ENCODE measurements at places on chromosomes 12 and 14.

GRCh38 chr12:262817-263216, at the start of gene SLC6A13:
SLC6A13 (minus strand) TSS chr12:262836; CDS start chr12:260052, 2,784 bp downstream.
- peak; percentile 41 for DNase-seq

DNA sequence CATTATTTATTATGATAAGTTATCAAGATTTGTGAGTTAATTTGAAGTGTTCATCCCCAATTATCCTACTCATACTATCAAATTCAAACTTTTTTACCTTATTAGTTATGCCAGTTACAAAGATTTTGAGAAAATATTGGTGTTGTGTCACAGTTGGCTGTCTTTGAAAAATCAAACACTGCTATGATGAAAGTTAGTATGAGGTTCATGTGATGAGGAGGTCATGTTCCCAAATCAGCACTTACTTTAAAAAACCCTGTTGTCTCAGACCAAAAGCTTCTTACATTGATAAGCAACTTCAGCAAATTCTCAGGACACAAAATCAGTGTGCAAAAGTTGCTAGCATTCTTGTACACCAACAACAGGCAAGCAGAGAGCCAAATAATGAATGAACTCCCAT, 68.1 kb downstream of the TTC6 start:
- no peak for DNase-seq

- peak; percentile 77 for DNase-seq
These were observed 24.2 kb downstream of the TRIM9 start for GRCh38 chr14:51070726-51071125.

DNA sequence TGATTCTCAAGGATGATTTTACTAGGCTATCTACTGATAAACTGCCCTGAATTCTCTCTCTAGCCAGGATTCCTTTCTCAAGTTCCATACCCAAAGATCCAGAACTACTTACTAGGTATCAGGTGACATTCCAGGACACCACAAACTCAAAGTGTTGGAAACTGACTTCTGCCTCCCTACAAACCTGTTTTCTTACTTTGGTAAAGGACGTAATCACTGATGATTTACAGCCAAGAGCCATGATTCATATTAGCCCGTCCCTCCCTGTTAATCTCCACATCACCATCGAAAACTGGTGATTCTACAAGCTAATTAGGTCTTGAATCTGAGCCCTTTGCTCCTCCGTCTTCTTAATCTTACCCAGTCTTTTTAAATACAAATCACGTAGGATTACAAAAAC, 1.0 kb upstream of the ATG14 start:
- DNase-seq, result no peak

DNA sequence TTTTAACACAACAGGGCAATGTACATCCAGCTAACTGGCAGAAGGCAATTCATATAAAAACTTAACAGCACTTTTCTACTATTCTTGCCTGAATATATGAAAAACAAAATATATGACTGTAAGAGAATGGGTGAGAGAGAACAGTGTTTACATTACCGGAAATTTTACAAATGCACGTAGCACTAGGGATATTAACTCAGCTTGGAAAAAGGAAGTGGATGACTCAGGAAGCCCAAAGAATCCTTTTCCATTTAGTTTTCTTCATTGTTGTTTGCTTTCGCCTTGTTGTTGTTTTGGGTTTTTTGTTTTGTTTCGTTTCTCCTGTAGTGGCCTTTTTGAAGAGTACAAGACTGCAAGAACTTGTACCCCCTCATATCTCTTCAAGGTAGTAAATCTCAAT, 295.5 kb downstream of the EGLN3 start:
- DNase-seq, result no peak

DNA sequence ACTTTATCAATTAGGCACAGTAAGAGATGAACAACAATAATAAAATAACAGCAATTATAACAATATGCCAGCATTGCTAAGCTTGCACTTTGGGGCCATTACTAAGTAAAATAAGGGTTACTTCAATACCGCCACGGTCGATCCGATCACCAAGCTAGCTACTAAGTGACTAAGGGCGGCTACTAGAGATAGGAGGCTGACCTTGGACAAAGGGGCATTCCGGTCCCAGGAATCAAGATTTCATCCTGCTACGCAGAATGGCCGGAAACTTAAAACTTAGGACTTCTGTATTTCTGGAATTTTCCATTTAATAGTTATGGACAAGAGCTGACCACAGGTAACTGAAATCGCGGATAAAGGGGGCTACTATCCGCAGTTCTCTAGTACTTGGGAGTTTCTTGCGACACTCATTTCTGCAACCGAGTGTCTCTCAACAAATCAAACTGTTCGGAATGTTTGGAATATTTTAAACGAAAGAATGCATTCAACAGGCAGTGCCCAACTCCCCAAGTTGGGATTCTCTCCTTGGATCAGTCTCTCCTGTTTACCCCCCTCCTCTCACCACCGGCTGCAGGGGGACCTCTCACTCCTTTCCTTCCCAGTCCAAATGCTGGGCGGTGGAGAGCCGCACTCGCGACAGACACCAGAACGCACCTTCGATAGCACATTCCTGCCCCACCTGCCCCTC, 650 bp downstream of the HEBP1 start:
- peak; percentile 38 for DNase-seq

GRCh38 chr12:110825530-110825929, 21.3 kb upstream of the CCDC63 start:
- DNase-seq, result no peak

DNA sequence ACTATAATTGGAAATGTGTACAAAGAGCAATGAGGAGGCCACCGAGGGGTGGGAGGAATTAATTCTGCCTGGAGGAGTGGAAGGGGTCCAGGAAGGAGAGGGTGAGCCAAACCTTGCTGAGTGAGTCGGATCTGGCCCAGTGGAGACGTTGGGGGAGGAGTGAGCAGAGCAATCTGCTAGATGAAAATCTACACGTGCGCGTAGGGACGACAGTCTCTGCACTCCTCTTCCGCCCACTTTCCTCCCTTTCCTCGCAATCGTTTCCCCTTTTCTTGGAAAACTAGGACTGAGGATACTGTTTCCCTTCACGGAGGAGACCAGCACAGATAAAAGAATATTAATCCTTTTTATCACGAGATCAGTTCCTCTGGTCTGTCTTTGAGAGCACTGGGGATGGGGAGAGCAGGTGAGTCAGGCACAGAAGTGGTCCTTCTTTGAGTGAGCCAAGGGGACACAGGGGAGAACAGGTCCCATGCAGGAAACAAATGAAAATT, 2.9 kb upstream of the NAB2 start:
- DNase-seq, result peak; percentile 70

DNA sequence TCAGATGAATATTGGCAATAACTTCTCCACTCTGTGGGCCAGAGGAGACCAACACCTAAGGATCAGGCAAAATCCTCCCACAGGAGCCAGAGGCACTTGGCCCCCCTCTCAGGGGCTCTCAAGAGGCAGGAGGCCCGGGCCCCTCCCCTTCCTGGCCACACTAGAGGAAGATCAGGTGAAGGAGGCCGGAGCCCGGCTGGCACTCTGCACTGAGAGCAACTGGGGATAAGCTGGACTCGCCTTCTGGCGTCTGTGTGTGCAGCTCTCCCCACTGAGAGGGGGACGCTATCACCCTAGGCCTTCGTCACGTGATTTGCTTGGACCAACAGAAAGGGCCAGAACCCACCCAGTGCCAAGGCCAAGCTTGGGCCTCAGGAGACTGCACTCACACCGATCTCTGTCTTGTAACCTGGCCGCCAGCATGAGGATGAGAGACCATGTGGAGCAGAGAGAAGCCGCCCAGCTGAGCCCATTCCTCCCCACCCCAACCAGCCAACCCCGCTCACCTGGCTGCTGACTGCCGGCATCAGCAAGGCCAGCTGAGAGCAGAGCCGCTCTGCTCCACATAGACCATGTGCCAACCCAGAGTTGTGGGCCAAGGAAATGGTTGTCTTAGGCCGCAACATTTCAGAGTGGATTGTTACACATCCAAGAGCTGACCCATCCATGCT, 64.0 kb downstream of the NOC4L start:
- DNase-seq, result no peak

GRCh38 chr12:76288218-76288617, 60.0 kb downstream of the BBS10 start:
- DNase-seq, result no peak
